ENCODE measurements at places on chromosomes 1 and 21.

DNA sequence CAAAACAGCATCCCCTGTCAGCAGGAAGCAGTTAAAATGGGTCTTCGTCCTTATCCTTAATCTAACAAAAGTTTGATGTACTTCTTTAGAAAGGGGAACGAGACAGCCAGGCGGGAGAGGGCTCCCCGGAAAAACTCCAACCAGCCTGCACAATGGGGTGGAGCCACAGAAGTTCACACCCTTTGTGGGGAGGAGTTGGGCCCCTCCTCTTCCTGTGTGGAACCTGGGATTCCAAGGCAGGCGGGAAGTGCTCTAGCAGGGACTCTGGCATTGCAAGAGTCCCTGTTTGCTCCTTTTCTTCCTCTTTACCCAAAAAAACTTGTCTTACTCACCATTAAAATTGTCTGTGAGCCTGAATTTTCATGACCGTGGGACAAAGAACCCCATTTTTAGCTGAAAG is 47.7 kb downstream of the FCRL5 start:
- DNase-seq = no peak

- DNase-seq = no peak
These were observed 651 bp downstream of the COA6 start for GRCh38 chr1:234373959-234374254.

- peak; percentile 12 for DNase-seq
These were observed 1039.4 kb upstream of the B3GALT2 start for GRCh38 chr1:194225821-194226220.

DNA sequence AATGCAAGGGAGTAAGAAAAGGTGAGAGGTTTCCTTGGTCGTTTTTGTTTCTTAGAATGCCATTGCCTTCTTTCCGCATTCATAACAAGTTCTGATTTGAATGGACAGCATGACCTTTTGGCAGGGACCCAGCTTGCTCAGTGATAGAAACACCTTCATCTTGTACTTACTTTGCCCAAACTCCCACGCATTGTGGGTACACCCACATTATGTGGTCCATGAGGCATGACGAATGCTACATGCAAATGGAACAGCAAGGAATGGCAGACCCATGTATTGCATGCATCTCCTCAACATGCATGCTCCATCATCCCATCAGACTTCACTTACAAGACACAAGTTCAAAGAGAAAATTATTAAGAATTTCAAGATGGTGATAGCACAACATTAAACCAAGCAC is 102.8 kb downstream of the CDC7 start:
- no peak for DNase-seq

DNA sequence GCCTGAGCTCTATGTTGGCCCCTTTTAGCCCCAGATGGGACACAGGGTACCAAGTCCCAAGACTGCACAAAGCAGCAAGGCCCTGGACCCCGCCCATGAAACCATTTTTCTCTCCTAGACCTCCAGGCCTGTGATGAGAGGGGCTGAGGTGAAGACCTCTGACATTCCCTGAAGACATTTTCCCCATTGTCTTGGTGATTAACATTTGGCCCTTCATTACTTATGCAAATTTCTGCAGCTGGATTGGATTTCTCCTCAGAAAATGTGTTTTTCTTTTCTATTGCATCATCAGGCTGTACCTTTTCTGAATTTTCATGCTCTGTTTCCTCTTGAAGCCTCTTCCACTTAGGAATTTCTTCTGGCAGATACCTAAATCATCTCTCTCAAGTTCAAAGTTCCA is 8.2 kb upstream of the PSMA5 start:
- no peak for DNase-seq

DNA sequence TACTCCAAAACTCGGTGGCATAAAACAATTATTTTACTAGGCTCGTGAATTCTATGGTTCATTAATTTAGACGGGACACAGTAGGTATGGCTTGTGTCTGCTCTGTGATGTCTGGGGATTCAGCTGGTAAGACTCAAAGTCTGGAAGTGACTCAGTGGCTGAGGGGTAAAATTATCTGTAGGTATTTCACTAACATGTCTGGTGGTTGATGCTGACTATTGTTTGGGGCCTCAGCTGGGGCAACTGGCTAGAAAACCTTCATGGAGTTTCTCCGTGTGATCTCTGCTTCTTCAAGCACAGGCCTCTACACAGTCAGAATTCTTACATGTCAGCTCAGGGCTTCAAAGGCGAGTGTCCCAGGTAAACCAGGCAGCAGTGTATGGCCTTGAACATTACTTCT is 41.2 kb upstream of the KLF17 start:
- no peak for DNase-seq

DNA sequence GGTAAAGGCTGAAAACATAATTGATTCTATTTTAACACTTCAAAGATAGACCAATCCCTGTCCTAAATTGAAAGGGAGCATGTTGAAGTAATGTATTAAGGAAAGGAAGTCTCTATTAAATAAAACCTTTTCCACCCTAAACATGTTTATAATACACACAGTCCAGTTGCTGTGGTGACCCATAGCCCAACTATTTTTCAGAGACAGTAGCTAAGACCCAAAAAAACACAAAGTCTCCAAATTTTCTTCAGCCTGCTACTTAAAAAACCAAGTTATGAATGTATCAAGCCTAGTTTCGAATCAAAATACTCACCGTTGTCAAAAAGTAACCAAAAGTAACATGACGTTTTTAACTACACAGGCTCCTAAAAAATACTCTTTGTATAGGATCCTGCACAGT is 1.6 kb downstream of the ELK4 start:
- DNase-seq = peak; percentile 62

DNA sequence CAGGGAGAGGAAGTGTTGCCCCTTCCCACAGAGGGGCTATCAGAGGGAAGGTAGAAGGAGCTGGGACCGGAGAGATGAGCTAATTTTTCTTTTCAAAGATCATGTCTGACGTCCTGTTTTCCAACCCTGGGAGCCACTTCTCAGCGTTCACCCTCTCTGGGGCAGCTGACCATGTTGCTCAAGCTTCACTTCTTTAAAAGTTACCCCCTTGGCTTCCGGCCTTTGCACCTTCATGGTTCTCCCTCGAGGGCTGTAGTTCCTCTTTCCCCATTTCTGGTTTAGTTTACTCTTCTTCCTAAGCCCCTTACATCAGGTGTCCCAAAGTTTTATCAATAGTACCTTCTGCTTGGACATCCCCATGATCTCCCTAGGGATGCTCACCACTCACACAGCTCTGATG is 23.8 kb upstream of the CSF1 start:
- DNase-seq = no peak

- DNase-seq = no peak
These were observed 57.0 kb downstream of the DISP3 start for GRCh38 chr1:11535761-11536572.

DNA sequence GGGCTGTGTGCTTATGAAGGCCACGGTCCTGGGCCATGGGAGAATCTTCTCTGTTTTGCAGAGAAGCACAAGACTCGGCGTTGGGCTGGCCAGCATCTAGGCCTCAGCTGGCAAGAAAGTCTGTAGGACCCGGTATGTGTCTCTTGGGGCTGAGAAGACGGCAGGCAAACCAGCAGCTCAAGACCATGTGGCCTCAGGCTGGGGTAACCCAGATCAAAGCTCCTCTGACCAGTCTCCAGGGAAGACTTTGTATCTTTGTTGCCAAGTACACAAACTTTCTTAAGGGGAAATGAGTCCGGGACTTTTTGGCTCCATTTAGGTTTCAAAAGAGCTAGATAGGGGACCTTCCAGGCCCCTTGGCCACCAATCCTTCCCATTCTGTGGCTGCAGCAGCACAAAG is 60.1 kb downstream of the PTP4A2 start:
- DNase-seq = peak; percentile 12
